K562 (cell line): ENCODE measurements at places on chromosomes 5 and 9.

DNA sequence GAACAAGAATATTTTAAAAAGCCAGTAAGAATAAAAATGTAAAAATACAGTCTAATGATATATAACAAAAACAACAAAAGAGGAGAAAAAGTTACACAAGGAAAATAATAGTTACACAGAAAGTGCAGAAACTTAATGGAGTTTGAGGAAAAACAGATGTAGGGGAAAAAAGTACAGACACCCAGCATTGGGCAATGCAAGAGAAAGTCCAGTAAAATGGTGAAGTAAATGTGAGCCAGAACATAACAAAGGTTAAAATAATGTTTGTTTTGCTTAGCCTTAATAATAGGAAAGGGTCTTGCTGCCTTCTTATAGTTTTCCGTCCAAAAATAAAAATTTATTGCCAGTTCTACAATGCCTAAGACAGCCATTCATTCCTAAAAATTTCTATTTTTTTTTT lies 364.2 kb downstream of the NNT start:
- no peak for DNase-seq

- no peak for DNase-seq
These were observed 22.1 kb upstream of the LRRC14B start for GRCh38 chr5:169071-169727.

- DNase-seq, result no peak
These were observed 35.5 kb downstream of the TTC1 start for GRCh38 chr5:160044391-160044804.

DNA sequence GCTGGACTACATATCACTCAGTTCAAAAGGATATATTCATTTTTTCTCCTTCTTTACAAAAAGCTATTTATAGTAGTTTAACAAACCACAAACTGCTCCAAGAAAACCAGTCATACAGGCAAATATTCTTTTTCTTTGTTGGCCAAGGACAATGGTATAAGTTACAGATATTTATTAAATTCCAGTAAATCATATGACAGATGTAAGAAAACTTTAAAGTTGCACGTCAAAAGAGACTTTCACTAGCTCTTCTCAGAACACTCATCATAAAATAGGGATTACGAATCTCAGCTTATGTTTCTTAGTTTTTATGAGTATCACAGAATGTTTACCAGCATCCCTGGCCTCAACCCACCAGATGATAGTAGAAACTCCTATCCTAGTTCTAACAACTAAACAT lies 67.2 kb downstream of the ANKRD31 start:
- no peak for DNase-seq

- peak; percentile 38 for DNase-seq
These were observed 30.1 kb upstream of the ZNF782 start for GRCh38 chr9:96884443-96884842.

DNA sequence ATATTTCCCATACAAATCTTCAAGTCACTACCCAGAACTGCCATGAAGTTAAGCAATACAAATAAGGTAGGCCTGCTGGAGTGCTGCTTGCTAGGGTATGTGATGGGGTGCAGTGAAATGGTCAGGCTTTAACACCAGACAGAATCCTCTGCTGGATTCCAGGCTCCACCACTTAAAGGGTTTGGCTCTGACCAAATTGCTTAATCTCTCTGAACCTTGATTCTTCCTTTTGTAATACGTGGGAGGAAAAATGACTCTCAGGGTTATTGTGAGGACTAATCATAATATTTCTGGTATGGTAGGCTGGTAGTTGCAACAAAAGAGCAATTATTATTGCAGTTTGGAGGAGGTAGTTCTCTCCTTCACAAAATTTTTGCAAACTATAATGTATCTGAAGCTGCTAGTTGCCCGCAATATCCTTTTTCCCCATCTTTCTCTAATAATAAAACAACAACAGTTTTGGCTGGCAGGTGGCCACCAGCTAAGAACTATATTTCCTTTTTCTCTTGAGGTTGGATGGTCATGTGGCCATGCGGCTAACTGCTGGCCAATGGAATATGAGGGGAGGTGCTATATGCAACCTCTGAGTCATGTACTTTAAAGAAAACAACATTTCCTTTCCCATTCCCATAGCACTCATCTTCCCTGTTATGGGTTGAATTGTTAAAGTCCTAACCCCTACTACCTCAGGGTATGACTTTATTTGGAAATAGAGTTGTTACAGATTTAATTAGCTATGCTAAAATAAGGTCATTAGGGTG lies 44.1 kb downstream of the CCL28 start:
- DNase-seq, result peak; percentile 34

DNA sequence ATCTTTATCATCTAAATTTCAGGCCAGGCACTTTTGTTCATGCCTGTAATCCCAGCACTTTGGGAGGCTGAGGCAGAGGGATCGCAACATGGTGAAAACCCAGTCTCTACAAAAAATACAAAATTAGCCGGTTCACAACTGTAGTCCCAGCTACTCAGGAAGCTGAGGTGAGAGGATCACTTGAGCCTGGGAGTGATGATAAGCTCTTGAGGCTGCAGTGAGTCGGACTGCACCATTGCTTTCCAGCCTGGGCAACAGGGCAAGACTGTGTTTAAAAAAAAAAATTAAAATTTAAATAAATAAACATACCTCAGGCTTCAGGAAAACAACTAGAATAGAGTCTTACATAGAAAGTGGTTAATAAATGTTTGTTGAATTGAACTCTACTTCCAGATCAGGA lies 147.4 kb downstream of the AGTPBP1 start:
- no peak for DNase-seq

- no peak for DNase-seq
These were observed 160.2 kb upstream of the CDH6 start for GRCh38 chr5:31033295-31033694.

DNA sequence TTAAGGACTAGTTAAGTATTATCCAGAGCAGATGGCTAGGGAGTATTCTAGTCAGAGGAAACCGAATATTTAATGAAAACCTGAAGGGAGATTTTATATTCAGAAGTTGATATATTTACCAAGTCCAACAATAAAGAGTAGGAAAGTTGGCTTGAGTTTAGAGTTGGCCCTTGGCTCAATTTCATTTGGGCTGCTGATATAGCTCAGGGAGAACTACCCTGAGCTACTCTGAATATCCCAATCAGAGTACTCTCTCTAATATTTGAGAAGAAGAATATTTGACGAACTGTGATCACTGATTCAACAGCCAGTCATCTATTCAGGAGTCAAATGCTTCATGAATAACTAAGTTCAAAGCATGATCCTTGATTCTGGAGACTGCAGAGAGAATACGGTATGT lies 34.5 kb downstream of the TBCA start:
- no peak for DNase-seq

GRCh38 chr9:118318770-118319431 lies 614.7 kb downstream of the TLR4 start:
- no peak for DNase-seq

DNA sequence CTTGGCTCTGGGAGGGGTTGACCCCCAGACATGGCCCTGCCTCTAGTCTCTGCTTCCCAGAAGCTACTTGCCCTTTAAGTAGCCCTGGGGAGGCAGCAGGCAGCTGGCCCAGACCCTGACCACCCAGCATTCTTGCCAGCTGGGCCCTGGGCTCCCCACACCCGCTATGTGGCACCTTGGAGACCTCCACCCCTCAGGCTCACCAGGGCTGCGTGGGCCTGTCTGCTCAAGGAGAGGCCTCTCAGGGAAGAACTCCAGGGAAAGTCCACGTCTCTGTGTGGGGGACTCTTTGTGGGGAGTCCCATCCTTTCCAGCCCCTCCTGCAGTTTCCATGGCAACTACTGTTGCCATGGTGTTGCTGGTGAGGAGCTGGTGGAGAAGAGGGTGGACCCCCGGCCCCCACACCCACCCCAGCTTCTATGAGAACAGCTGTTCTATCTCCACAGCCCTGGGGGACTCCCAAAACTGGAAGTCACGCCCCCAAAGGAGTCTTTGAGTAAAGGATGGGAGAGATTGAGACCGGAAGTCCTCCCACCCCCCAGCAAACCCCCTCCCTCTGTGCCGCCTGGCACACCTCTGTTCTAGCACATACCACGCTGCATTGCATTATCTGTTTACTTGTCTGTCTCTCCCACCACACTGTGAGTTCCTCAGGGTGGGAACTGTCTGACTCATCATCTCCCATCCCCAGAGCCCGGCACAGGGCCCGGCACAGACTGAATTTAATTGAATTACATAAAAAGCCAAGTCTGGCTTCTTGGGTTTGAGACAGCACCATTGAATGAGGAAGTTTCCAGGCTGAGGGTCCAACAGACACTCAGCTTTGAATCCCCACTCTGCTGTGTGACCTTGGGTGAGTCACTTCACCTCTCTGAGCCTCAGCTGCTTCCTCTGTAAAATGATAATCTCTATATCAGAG lies 12.6 kb downstream of the DNM1 start:
- DNase-seq, result no peak

GRCh38 chr9:92663951-92664350 lies 6.0 kb downstream of the IPPK start:
- no peak for DNase-seq

DNA sequence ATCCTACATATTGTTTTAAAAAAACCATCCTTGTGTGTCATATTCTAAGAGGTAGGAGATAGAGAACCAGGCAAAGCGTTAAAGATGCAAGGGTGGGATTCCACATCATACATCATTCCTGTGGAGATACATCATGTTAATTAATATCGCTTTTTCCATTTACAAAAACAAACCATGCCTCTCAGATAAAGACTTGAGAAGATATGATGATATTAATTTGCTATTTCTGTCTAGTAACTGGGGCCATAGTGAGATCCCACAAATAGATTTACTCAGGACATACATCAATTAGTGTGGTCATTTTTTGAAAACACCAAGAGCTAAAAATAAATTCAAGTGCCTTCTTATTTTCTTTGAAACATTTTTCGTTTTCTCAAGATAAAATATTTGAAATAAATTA lies 165.4 kb upstream of the TARS1 start:
- DNase-seq, result no peak

- no peak for DNase-seq
These were observed 1.0 kb downstream of the FOCAD start for GRCh38 chr9:20684875-20685696.

DNA sequence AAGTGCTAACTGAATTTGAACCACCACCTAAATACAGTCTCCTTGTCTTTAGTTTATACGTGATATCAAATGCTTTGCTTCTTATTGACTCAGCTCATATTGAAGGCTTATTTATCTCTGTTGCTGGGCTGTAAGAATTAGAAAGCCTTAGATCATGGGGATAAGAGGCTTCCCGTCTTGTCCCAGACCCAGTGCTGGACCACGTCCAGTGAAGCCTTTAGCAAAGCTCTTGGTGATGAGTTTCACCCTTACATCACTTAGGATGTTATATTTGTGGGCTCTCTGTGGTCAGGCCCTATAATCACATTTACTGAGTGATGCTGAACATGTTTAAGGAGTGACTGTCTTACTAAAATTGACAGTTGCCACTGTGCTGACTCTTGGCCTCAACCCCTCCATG lies 11.2 kb downstream of the FAM240B start:
- DNase-seq, result no peak

GRCh38 chr9:88187631-88188030 lies 49.4 kb upstream of the SPATA31C2 start:
- no peak for DNase-seq

- DNase-seq, result no peak
These were observed 1.7 kb downstream of the UBE2QL1 start for GRCh38 chr5:6450319-6450833.

GRCh38 chr5:83718936-83719495 lies 1.6 kb downstream of the HAPLN1 start:
- DNase-seq, result no peak

GRCh38 chr9:76115982-76116646 lies 225.6 kb downstream of the PCSK5 start:
- no peak for DNase-seq

GRCh38 chr9:133901184-133901835 lies 90.8 kb downstream of the VAV2 start:
- no peak for DNase-seq

DNA sequence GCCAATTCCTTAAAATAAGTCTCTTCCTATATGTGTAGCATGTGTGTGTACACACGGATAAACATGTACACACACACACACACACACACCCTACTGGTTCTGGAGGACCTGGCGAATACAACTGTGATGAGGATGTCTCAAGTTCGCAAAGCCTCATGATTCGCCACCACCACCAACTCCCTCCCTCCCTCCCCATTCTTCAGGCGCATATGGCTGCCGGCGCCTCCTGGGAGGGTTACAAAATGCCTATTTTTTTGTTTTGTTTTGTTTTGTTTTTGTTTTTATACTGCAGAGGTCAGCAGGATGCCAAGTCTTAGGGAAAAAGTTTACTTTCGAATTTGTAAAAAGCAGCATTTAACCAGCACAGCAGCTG lies 88.0 kb downstream of the DAP start:
- DNase-seq, result no peak

DNA sequence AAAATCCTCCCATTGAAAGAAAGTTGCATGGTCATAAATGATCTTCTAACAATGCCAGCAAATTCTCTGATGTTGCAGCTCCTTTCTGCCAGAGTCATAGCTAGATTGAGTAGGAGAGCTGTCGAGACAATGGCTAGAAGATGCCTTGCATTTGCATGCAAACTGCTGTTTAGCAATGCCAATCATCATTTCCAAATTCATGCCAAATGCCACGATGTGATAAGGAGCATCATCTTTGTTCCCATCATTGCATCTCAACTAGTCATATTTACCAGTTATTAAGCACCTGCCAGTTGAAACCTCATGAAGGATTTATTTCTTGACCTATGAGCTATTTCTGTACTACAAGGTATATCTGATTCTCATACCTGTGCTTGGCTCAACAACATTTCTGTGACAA lies 246.4 kb upstream of the PIK3R1 start:
- DNase-seq, result no peak

DNA sequence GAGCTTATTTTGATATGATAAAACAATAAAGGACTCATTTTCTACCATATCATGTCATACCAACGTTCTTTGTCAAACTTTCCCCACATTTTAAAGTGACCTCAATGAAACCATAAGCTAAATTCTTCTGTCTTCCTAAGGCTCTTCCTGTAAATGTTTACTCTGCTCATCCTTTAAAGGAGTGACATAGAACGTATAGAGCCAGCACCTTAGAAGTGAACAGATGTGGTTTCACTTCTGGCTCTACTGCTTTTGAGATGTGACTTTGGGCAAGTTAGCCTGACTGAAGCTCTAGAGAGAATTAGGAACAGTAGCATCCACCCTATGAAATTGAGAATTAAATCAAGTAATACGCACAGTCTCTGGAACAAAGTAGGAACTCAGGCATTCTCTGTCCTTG lies 24.1 kb downstream of the SAR1B start:
- no peak for DNase-seq

- no peak for DNase-seq
These were observed 210.7 kb upstream of the TNC start for GRCh38 chr9:115328677-115329076.

DNA sequence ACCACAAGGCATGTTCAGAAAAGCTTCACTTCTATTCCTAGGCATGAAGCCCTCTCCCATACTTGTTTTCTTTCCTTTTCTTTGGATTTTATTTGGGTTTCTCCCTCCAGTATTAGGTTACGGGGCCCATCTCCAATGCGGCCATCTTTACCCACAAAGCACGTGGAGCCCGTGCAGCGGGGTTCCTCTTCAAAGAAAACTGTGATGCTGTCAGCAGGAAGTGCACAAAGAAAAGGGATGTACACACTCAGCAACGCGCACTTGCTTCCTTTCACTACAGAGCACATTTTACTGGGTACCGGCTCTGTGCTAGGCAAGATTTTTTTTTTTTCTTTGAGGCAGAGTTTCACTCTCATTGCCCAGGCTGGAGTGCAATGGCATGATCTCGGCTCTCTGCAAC lies 106.6 kb downstream of the COL23A1 start:
- no peak for DNase-seq
